Activated CD4-positive, CD25-positive, alpha-beta regulatory T cell (primary cell): ENCODE measurements at places on chromosomes 11 and 22.

DNA sequence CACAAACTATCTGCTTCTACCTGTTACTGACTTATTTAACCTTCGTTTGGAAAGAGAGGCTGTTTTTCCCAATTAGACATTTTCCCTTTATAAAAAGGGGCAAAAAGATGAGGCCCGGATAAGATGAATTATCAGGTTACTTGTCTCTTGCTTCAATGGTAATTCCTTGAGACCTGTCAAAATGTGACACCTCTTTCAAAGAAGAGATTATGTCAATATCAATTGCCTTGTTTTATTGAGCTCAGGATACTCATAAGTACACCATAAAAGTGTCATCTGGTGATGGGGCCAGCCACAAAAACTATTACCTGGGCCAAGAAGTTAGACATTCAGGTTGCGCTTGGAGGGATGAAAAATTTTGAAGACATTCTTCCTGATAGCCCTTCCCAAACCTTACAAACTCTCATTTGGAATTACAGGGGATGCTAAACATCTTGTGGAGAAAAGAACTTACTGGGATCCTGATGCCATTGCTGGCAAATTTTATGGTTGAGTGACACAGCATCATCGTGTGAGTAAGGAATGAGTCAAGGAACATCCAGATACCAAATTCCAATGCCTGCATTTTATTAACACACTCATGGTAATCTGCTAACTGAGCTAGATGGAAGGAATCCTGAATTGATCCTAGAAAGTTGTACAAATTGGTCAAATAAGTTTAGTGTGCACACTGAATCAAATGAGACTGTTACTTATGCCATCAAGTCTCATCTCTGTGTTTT, 1071.2 kb downstream of the LRRC4C start:
- no peak for DNase-seq

DNA sequence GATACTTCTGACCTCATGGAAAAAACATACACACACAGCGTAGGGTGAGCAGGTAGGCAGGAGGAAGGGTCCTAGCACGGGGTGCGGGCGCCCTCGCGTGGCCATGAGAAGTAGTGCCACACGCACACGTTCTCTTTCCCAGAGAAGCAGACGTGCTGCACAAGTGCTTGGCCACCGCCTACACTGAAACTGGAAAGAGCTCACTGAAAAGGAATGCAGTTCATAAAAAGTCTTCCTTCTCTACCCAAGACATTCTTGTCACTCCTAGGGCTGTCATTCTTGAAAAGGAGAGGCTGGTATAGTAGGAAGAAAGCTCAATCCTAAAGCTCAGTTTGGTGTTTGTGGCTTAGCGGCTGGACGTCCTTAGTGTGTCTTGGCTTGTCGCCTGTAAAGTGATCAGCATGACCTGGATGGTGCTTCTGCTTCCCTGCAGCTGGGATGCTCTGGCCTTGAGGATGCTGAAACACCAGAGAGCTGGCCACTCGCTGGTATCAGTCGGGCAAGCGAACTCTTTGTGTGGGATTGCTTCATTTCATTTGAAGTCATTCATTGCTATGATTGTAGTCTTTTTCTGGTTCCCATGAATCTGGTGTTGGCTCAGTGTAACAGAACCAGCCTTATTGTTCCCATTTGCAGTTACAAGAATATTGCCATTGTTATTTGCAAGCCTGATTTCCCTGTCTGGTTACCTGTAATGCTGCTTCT, 303.8 kb downstream of the NTM start:
- DNase-seq, result no peak

DNA sequence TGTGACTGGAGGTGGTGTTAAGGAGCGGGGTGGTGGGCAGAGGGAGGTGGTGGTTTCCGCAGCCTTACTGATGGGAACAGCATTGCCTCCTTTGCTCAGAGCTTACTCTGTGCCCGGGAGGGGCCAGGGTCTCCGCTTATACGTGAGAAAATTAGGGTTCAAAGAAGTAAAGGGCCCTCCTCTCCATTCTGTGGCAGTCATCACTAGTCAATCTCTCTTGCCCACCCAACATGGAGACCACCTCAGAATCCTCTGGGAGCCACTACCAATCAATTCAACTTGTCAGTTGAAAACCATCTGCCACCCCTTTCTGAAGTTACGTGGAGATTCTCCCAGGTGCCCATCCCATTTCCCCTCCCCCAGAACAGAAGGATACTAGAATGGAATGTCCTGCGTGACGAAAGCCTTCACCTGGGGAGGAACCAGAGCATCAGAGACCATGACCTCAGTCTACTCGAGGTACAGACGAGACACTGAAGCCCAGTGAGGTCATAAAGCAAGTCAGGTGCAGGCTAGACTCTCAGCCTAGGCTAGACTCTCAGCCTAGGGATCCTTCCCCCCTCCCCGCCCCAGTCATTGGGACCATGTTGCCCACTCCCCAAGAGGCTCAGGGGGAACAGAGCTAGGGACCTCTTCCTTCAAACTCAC, 2.0 kb downstream of the SELENOM start:
- no peak for DNase-seq

- no peak for DNase-seq
Measured at GRCh38 chr11:65150509-65151299, 16.4 kb upstream of the SYVN1 start.

GRCh38 chr11:118620529-118621070, 13.2 kb downstream of the PHLDB1 start:
- DNase-seq, result no peak

GRCh38 chr11:829176-829846, 1.6 kb downstream of the CRACR2B start:
- DNase-seq, result no peak

- no peak for DNase-seq
Measured at GRCh38 chr11:85826116-85826855, 15.3 kb upstream of the SYTL2 start.

GRCh38 chr22:17581631-17582030, 18.3 kb downstream of the SLC25A18 start:
- no peak for DNase-seq

DNA sequence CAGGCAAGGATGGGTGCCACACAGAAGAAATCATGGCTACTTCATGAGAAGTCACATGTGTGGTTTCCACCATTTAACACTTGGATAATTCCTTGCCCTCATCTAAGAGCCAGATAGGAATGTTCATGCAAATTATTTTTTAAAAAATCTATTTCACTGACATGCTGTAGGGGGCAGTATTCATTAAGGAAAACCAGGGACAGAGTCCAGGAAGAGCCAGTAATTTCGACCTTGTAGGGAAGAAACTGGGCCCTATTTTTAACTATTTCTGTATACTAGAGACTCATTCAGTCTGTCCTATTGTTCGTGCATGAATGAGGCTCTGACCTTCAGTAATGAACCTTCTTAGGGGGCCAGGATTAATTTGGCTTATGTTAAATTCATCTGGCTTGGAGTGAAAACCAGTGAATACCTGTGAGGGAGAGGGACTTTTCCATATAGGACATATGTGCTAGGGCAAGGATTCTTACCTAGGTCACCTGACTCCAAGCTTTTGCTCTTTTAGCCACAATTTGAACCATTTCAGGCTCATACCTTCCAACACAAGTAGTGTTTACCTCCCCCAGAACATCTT, 192.7 kb downstream of the NAV2 start:
- no peak for DNase-seq

DNA sequence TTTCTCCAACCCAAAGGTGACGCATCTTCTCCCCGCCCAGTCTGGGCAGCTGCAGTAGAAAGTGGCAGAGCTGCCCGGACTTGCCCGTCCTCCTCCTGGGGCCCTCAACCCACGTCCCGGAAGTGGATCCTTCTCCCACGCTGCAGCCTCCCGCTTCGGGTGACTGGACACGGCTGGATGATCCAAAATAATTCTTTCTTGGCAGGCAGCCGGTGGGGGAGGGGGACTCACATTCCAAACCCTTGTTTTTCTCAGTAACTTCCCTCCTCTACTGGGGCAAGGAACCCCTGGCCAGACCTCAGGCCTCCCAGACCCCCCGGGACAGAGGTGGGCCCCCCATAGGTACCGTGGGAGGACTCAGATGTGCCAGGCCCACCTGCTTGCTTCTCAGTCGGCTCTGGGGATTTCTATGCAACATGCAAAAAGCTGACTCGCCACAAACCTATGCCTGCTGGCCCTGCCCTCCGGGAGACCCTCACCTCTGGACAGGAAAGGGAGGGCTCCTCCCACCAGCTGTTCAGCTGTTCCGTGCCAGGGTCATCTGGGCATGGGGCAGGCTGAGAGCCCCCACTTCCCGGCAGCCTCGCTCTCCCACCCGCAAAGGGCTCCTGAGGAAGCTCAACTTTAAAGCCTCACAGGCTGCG, 1.4 kb downstream of the PLXNB2 start:
- no peak for DNase-seq

- DNase-seq, result no peak
Measured at GRCh38 chr11:30605036-30605605, 19.0 kb upstream of the MPPED2 start.

DNA sequence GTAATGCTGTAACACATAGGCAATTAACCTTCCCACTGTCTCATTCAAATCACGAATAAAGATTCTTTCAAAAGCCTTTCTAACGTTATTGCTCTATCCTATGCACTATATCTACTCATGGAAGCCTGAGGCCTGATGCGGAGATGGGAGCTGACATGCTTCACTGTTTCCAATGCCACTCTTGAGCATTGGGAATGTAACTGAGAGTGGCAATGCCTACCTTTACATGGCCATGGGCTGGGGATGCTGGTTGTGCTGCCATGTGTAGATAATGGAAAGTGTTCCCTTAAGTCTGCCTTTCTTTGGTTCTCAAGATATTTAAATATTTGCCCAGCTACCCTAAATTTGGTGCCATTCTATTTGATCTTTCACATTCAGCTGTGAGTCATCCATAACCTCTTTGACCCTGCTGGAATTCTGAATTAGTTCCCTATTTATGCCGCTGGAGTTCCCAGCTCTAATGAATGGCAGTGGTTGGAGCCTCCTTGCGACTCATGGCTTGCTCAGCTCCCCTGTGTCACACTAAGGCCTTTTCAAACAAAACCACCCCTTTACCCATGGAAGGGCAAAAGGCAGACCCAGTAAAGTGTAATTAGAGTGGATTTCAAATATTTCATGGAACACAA, 21.4 kb upstream of the DKK3 start:
- no peak for DNase-seq

DNA sequence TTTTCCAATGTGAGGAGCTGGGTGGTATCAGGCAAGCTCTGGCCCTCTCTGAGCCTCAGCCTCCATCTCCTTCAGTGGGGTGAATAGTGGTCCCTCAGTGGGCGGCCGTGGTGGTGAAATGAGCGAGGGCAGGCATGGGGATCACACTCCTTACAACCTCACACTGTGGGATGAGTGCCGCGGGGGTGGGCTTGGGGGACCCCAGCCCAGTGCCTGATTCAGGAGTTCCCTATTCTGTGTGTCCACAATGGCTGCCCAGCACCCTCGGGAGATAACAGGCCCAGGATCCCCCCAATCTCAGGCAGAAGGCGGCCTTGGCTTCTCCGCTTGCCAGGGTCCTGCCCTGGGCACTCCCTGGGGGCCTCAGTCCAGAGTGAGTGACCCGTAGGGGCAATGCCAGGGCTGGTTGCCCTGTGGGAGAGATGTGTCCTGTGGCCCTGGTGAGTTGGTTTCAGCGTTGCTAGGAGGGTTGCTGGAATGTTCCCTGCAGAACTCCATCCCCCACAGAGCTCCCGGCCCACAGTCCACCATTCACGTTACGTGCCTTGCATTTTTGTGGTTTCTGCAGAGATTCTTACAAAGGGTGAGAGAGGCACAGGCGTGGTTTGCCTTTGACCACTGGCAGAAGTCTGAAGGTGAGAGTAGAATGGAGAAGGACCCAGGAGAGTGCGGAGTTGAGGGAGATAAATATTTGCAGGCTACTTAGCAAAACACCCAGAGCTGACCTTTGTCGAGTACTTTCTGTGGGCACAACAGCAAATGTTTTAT, 2.9 kb downstream of the ALDH3B1 start:
- no peak for DNase-seq
